Skeletal muscle cell (primary cell): ENCODE measurements at places on chromosomes 11 and 22.

DNA sequence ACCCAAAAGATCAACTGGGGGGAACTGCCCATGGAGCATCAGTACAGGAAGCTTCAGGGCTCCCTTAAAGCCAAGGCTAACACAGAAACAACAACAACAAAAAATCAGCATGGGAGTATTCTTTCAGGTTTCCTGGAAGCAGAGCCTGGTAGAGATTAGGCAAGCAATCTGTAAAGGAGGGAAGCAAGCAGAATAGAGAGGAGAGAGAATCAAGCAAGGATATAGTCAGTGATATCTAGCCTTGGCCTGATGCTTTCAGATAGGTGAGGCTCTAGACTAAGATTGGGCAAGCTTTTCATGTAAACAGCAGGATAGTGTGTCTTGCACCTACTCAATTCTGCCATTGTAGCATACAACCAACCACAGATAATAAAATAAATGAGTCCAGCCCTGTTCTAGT, 44.4 kb upstream of the FAT3 start:
- no peak for DNase-seq

- no peak for DNase-seq
Observed at GRCh38 chr11:103901656-103902055, 134.8 kb upstream of the DDI1 start.

- no peak for DNase-seq
Observed at GRCh38 chr11:58508814-58509213, 909 bp upstream of the OR5B21 start.

DNA sequence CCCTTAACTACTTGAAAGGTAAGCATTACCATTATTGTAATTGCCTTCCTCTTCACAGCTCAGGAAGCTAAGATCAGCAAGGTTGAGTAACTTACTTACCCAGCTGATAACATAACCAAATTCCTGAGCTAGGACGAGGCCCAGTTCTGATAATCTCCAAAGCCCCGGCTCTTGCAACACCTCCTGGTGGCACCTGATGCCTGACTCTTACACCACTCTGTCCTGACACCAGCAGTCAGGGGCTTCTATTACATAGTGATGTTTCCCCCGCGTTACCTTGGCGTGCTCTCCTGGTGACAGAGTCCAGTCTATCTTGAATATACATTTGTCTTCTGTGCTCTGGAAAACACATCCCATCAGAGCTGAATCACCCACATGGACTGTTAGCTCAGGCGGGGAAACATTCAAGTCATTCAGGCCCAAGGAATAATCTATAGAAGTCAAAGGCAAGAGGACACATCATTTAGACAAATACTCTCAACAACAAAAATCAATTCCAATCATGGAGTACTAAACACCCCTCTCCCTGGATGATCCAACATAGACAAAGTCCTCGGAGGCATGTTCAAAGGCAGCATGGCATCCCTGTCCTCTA, 12.6 kb downstream of the JAML start:
- no peak for DNase-seq

- no peak for DNase-seq
Observed at GRCh38 chr11:107549253-107549953, 16.1 kb downstream of the ALKBH8 start.

DNA sequence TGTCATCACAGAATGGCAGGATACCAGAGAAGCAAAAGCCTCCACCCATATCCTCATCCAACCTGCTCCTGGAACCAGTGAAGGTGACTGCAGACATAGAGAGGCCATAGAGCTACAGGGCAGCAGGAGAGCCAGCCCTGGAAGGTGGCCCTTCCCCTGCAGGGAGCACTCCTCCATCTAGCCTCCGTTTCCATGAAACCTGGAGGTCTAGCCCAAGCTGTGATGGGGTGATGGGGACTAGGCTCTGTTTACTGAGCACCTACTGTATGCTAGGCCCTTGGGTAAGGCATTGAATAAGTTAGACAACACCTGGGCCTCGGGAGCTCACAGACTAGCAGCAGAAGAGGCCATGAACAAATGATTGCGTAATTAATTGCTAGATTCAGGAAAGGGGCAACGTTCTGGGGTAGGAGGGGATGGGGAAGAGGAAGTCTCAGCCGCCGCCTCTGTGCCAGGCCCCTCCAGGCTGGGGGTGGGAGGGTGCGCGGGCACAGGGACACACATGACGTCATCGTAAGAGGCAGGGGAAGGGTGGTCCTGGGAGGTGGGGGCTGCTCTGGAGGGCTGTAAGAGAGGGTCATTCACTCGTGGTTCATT, 784 bp upstream of the SYNGR1 start:
- DNase-seq: no peak

GRCh38 chr11:123640677-123641494, 13.5 kb downstream of the SCN3B start:
- no peak for DNase-seq

DNA sequence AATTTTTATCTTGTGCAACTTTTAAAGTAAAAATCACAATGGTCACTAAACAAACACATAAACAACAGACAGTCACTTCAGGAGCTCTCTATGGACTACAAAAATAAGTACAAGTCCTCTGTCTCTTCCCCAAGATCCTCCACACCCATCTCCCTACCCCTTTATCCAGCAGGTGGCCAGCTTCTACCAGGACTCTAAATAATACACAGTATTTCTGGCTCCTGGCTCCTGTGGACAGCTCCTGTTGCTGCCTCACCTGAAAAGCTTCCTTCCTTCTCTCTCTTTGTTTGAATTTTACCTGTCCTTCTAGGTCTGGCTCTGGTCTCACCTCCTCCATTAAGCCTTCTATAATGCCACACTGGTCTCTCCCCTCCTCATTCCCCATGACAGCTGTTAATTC, 86.1 kb downstream of the CLPB start:
- no peak for DNase-seq

DNA sequence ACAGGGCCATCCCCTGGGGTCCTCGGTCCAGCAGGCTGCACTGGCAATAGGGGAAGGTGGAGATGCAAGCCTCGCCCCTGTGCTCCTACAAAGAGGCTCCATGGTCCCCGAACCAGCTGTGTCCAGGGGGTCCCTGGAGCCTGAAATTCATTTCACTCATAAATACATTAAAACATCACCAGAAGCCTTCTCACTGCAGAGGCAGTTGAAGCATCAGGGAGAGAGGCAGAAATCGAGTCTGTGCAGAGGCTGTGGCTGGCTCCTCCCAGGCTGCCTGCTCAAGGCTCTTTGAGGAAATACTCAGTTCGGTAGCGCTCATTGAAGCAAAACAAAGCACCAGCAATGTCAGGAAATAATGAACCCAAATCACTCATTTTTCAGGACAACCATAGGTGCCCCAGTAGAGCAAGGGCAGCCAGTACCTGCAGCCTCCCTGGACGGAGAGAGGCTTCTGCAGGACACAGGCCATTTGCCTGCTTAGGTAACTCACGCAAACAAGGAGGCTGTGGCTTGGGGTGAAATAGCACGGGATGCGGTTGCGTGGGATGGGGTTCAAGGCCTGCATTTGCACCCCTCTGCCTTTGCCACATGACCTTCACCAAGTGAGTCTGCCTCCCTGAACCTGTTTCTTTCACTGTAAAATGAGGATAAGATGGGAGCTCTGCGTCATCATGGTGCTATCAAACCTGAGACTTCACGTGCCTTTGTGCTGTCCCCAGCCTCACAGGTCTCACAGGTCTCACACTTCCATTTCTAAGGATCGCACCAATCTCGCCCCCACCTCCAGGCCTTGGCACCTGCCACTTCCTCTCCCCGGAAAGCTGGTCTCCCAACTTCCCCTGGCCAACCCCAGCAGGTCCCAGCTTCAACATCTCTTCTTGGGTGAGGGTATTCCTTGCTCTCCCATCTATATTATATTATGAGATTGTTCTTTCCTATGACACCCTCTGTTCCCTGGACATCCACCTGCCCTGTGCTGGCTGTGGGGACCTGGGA, 84.3 kb upstream of the SHISAL1 start:
- no peak for DNase-seq

DNA sequence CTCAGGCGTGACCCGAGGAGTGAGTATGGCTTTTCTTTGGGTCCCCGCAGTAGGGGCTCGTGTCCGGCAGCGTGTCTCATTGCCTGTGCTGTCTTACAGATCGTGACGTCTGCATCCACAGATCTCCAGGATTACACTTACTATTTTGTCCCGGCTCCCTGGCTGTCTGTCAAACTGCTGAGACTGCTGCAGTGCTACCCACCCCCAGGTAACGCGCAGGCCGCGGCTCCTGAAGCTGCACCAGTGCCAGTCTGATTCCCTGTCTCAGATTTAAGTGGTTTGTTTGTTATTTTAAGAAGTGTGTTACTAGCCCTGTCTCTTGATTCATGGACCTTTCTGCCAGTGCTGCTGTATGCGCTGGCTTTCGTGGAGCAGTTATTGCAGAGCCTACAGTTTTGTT, 52.0 kb downstream of the MUC6 start:
- no peak for DNase-seq

GRCh38 chr11:44761551-44761961, 34.8 kb downstream of the TSPAN18 start:
- DNase-seq: no peak

DNA sequence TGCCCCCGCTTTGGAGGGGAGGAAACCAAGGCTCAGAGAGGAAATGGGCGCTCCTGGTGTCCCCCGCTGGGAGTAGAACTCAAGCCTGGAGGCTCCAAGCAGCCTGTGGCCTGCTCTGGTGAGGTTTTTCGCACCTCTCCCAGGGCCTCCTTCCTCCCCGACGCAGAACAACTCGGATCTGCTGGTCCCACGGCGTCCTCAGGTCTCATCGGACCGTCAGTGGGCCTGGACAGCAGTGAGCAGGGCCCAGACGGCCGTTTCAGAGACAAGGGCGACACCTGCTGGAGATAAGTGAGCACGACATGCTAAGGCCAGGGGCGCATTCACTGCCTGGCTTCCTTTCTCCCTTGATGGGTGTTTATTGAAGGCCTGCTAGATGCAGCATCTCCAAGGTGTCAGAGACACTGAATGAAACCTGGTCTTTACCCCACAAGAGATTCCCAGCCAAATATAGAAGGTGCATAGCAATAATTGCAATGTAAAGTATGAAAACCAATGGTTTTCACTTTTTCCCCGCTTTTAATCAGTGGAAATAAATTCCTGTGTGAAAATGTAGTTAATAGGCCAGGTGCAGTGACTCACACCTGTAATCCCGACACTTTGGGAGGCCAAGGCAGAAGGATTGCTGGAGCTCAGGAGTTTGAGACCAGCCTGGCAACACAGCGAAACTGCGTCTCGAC, 26.9 kb upstream of the CD82 start:
- DNase-seq: no peak

DNA sequence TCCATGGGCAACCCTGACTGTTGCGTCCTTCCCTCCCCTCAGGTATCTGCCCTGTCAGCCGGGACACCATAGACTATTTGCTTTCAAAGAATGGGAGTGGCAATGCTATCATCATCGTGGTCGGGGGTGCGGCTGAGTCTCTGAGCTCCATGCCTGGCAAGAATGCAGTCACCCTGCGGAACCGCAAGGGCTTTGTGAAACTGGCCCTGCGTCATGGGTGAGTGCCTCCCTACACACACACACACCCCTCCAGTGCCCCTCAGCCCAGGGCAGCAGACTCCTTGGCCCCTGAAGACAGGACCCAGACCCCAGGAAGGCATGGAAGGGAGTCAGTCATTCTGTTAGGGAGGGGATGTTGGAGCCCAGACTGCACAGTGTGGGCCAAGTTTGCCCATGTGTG, 17.9 kb upstream of the UVRAG start:
- DNase-seq: no peak

DNA sequence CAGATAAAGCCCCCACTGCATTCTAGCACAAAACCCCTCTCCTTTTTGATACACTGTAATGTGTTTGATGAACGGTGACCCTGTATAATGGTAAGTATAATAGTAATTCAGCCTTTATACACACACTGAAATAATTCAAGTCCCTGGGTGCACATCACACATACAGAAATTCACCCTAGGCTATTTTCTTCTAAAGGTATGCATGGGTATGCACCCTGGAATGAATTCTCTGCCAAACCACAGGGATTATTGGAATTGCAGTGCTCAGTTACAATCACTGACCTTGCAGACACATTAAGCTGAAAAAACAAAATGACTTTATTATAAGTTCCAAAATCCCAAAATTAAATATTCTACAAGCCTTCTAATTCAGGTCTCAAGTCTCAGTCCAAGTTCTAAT, 245.9 kb upstream of the FAT3 start:
- DNase-seq: no peak

- DNase-seq: no peak
Observed at GRCh38 chr11:4495986-4496385, 13.5 kb downstream of the OR52K1 start.

GRCh38 chr11:40095446-40095845, 1364.0 kb downstream of the LRRC4C start:
- DNase-seq: no peak

- no peak for DNase-seq
Observed at GRCh38 chr11:111320728-111321568, 22.6 kb downstream of the POU2AF3 start.

- no peak for DNase-seq
Observed at GRCh38 chr22:17269607-17270261, 50.5 kb upstream of the ADA2 start.

- DNase-seq: peak; percentile 80
Observed at GRCh38 chr11:58334708-58335107, 24.2 kb downstream of the OR5B17 start.

DNA sequence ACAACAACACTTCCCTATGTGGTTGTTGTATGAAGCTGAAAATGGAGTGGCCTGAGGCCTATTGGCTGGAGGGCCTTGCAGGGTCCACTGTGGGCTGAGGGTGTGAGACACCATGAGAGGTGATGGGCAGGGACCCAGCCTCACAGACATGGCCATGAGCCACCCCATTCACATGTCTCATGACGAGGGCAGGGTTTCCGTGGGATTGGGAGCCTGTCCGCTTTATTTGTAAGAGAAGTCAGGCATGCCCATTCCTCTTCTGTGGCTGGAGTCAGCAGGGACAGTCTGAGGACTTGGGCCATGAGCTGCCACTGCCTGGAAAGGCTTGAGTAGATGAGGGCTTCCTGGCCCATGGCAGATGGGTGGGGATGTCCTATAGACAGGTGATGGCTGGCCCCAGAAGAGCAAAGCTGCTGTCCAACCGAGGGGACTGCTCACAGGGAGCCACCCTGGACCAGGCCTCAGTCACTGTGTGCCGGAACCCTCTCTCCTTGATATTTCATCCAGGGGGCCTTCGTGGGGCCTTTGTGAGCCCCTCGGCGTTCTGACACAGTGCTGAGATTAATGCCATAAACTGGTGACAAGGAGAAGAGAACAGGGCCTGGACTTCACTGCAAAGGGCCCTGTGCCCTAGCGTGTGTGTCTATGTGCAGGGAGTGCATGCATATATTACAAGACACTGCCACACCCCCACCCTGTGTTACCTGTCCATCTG, 971.9 kb downstream of the BRD1 start:
- DNase-seq: no peak

DNA sequence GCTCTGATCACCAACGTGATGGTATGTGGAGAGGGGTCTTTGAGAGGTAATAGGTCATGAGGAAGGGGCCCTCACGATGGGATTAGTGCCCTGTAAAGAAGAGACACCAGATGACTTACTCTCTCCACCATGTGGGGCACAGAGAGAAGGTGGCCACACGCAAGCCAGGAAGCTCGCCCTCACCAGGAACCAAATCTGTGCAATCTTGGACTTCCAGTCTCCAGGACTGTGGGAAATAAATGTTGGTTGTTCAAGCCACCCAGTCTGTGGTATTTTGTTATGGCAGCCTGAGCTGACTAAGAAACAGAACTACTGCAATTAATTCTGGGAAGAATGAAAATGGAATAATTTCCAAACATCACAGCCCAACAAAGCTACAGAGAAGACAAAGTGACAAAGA, 117.5 kb downstream of the SNX19 start:
- no peak for DNase-seq
